T-helper 17 cell (primary cell): ENCODE measurements at places on chromosomes 7 and 10. TPM values are rescaled to one million over a fixed set of nuclear protein-coding genes. Genes with fewer than 3 reads are reported as not detected.

DNA sequence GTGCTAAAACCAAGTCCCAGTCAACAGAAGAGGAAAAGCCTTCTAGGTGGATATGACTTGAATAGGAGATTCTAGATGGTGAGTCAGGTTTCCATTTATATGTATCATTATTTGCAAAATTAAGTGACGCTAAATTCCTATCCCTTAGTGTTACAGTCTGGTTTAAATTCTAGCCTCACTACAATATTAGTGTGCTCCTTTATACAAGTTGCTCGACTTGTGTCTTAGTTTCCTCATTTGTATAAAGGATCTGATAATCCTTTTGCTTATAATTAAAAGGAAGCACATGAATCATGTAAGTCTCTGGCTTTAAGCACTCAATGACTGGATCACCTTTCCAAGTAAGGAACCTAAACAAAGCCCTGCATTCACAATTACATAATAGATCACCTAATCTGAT lies 105.7 kb downstream of the SVOPL start:
- no peak overlapping the region for H3K27ac ChIP-seq
- no peaks in the 10 kb centered on the region for H3K4me1 ChIP-seq
- no peaks in the 10 kb centered on the region for H3K36me3 ChIP-seq
- H3K4me3 ChIP-seq = no peak overlapping the region

DNA sequence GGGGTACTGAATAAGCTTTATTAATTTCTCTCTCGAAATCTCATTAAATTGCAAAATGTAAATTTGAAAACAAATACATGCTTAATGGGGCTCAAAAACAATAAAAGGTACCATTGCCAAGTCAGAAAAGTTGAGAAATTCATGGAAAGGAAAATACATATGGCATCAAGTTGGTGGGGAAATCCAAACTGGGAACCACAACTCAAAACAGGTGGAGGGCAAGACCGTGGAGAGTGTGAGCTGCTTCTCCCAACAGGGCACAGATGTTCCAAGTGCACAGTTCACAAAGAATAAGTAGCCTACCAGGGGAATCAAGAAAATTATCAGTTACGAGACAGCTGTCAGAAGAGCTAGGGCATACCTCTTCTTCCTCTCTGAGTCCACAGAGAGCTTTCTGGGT lies 26.6 kb downstream of the MKX start:
- H3K27ac ChIP-seq = no peak overlapping the region
- H3K4me3 ChIP-seq = peak overlapping the region; percentile 16
- peaks cover 5% of the 10 kb centered on the region for H3K4me1 ChIP-seq
- H3K27me3 ChIP-seq = peaks cover 69% of the 10 kb centered on the region

DNA sequence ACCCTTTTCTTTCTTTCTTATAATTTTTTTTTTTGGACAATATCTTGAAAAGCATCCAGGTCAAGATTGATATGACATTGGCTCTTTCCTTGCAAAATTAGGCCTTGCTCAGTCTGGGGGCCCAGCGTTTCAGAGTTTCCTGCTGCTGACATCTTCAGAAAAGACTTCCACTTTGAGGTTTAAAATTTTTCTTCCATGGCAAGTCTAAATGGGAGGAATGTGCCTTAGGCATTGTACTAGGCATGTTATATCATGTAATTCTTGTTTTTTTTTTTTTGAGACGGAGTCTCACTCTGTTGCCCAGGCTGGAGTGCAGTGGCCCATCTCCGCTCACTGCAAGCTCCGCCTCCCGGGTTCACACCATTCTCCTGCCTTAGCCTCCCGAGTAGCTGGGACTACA lies 48.9 kb upstream of the PDZD8 start:
- H3K27ac ChIP-seq = no peak overlapping the region
- peaks cover 18% of the 10 kb centered on the region for H3K27me3 ChIP-seq
- no peaks in the 10 kb centered on the region for H3K36me3 ChIP-seq
- no peaks in the 10 kb centered on the region for H3K4me1 ChIP-seq

Gene AFAP1L2
- 1.8 TPM for total RNA-seq

Gene SEC61G
- 66.4 TPM for total RNA-seq
